ENCODE measurements at places on chromosomes 1 and 21.

DNA sequence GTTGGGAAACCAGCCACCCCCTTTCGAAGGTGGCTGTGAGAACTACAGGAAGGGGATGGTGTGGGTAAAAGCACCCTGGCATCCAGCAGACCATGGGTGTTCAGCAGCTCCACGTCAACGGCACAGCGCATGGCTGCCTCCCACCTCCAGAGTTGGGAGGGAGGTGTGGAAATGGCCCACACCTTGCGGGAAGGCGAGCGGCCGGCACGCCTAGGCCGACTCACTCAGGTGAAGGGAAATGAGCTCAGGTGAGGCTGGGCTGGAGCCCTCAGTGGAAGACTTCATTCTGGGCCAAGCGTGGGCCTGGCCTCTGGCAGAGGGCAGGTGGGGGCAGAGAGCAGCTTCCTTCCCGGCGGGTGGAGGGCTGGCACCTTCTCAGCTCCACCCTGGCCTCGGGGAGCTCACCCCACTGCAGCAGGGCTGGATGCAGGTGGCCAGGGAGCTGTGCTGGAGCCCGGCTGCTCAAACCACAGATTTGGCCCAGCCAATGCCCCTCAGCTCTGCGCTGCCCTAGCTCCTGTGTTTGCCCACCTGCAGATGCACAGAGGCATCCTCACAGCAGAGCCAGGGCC, 24.8 kb upstream of the ALDH4A1 start:
- no peak for DNase-seq

DNA sequence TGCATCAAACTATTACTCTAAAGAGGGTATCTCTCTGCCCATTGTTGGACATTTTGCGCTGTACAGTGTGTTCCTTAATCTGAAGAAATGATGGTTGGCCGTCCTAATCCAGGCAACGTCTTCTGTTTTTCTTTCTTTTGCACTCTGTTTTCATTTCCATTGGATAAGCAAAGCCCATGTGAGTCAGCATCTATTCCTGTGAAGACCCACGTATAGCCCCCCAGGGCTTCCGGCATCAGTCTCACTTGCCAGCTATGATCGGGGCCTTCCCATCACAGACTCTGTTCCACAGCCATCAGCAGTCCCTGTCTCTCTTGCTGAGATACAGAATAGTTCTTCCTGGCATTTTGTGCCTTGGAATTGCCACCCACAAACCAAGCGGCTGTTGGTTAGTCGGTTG, 29.2 kb upstream of the BRDT start:
- DNase-seq = no peak

GRCh38 chr1:1806890-1807289, 28.6 kb upstream of the NADK start:
- DNase-seq = no peak

DNA sequence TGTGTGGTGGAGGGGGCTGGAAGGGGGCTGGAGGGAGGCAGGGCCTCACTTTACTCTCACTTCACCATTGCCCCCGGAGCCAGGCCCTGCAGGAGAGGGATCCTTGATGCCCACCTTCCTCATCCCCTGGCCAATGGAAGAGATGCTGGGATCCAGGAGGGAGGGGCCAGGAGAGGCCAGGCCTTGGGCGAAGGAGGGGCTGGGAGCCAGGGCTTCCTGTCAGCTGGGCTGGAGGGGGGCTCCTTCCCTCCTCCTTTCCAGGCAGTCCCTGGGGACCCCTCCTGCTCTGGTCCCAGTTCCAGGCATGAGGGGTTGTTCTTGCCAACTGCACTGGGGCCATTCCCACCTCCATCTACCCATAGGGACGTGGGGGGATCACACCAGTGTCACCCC, 5.7 kb downstream of the AHDC1 start:
- DNase-seq = no peak

DNA sequence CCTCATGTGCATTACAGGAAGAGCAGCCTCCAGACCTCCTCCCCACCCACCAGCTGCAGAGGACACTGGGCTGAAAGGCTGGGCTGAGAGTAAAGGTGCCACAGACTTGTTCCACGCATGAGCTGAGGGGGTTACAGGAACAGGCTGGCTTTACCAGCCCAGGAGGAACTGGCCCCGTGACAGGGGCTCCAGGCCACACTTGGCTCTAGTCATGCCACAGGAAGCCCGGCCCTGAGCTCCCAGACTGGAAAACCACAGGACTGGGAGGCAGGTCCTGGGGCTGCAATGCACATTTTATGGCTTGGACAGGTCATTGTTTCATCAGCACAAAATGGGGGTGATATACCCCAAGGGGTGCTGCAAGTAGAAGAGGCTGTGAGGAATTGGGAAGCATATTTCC, 35.6 kb downstream of the GPA33 start:
- DNase-seq = no peak

- DNase-seq = no peak
Observed at GRCh38 chr1:24948079-24948827, 18.2 kb upstream of the RUNX3 start.

- no peak for DNase-seq
Observed at GRCh38 chr1:80349218-80349617, 1342.7 kb upstream of the ADGRL4 start.
